ENCODE measurements at places on chromosomes 2 and 18. TPM values are rescaled to one million over a fixed set of nuclear protein-coding genes. Genes with fewer than 3 reads are reported as not detected.

DNA sequence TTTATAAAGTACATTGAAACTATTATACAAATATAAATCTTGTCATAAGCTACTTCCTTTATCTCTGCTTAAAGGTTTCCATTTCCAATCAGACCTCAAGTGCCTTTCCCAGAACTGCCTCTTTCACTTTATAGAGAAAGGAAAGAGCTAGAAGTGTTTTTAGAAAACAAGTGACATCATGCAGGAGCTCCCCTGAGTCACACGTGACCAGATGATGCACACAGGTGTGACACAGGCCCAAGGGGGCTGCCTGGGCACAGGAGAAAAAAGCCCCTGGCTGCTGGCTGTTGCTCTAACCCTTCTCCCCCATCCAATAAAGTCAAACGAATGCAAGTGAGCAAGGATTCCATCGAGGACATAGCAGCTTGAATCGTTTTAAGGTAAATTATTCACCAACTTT is 21.4 kb upstream of the SH3BP4 start:
- no peak for DNase-seq

GRCh38 chr2:234580686-234581085 is 83.8 kb upstream of the ARL4C start:
- no peak for DNase-seq

DNA sequence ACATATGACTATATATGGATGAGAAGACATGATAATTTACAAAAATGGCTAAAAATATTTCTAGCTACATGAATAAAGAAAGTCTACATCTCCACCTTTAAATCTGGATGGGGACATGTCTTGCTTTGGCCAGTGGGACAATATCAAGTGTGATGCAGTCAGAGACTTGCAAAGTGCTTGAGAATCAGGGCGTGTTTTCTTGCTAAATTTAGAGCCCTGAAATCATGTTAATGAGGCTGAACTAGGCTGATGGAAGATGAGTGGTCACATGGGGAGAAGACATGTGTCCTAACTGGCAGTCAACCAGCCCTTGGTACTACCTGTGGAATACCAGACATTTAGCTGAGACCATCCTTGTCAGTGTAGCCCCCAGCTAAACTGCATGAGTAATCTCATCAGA is 278.5 kb upstream of the RGPD4 start:
- no peak for DNase-seq

DNA sequence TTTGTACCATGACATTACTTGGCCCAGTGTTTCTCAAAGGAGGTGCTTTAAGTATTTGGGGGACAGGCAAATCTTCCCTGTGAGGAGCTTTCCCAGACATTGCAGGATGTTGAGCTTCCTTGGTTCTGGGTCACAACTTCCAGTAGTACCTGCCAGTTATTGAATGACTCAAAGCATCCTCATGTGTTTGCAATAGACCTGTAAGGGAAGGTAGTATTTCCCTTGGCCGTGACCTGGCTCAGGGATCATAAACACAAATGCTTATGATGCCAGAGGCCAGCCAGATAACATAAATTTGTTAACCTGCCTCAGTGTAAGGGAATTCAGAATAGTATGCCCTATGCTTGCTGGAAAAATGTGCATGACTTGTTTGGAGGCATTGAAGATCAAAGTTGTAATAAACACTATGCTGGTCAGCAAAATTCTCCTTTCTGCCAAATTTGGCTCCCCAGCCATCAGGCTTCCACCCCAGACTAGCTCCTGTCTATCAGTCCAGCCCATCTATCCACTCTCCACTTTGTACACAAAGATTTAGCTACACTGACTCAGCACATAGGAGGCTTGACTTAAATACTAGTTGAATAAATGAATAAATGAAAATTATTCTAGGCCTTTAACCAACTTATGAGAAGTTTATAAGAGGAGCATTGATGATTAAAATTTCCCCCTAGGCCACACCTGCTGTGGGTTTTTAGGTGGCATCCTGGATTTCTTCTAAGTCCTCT is 102.0 kb upstream of the EFEMP1 start:
- no peak for DNase-seq

DNA sequence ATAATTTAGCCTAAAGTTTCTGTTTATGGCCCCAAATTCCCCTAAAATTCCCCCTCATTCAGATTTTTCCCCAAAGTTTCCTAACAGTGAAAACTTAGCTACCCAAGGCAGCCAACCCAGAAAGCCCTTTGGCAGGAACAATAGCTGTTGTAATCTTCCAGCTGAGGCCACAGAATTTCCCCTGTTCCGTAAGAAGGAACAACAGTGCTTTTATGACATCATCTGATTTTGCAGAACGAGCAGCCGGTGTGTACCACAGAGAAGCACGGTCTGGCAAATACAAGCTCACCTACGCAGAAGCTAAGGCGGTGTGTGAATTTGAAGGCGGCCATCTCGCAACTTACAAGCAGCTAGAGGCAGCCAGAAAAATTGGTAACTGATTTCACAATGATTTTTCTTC is 6.3 kb downstream of the TNFAIP6 start:
- DNase-seq, result no peak

- no peak for DNase-seq
Observed at GRCh38 chr2:47554311-47554905, 151.5 kb downstream of the MSH2 start.

- no peak for DNase-seq
Observed at GRCh38 chr2:240060977-240061591, 7.8 kb upstream of the OR6B3 start.

GRCh38 chr2:65062843-65063825 is 6.9 kb downstream of the CEP68 start:
- no peak for DNase-seq

DNA sequence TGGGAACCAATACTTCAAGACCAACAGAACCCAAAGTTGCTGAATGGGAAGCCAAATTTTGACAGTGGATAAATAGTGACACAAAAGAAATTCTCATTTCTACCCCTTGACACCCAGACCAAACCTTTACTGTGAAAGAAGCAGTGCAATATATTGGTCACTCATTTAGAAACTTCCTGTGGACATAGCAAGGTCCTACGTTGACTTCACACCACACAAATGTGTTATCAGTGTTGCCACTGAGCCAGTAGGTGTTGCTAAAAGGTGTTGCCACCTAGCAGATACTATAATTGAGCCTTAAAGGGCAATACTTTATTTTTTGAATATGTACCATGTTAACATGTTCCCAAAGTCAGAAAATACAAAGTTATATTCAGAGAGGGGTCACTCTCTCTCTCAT is 1008.9 kb upstream of the CDH2 start:
- DNase-seq, result no peak

- DNase-seq, result no peak
Observed at GRCh38 chr2:177731384-177731783, 338.8 kb downstream of the AGPS start.

Gene LCLAT1
- total RNA-seq, result 55.8 TPM

Gene SERPINB7
- not detected for total RNA-seq

Gene KCNG2
- not detected for total RNA-seq

Gene ERMN
- 0.61 TPM for total RNA-seq
